ENCODE measurements at places on chromosomes 12 and 14.
A peak's percentile ranks its signal among the peaks of the same experiment; 100 is the strongest.

GRCh38 chr14:65297744-65298143, 114.8 kb upstream of the FUT8 start:
- DNase-seq, result no peak

- no peak for DNase-seq
Observed at GRCh38 chr12:125271892-125272291, 206.7 kb downstream of the AACS start.

DNA sequence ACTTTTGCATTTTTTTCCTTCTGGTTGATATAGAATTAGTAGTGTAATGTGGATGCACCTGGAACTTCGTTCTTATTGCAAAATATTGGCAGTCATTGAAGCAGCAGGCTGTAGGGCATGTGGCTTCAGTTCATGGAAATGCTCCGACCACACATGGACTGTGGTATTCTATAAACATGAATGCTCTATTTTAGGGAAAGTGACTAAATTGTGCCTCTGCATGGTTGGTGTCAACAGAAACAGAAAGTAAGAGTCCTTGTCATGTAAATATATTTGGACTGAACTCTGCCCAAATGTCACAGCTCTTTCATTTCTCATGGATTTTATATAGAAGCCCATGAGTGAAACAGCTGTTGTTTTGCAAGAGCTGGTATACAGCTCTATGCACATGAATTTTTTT, 917.0 kb downstream of the LRFN5 start:
- DNase-seq, result no peak

GRCh38 chr14:63890553-63890952, 37.7 kb downstream of the SYNE2 start:
- DNase-seq, result no peak

GRCh38 chr12:106118-106591, 39.6 kb downstream of the IQSEC3 start:
- no peak for DNase-seq

DNA sequence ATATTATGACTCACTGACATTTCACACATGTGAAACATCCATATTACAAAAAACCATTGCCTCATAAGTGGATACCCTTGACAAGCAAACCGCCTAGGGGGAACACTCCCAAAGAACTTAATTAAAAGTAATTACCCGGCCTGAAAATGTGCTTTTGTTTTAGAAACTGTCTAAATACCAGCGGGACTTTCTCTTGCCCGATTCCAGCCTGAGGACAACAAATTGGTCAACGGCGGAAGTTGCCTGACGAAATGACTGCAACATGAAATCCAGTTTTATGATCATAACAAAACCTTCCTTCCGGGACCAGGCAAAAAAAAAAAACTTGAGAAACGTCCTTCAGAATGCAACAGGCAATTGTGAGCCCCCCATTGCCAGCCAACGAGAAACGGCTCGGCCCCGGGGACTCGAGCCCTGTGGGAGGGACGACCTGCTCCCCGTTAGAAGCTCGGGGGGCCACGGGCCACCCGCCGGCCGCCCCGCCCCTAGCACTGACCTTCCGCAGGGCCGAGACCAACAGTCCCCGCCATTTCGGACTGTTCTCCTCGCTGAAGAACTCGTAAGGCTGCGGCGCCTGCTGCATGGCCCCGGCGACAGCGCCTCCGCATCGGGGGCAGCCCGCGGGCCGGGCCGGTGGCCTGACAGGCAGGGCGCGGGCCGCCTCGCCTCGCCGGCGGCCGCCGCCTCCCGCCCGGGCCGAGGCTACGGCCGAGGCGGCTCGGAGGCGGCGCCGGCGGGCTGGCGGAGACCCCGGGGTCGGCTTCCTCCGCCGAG, 490 bp downstream of the SOS2 start:
- DNase-seq, result peak; percentile 22

GRCh38 chr12:57129889-57130288, 1.6 kb downstream of the LRP1 start:
- DNase-seq, result no peak

GRCh38 chr12:127343940-127344339, 923.0 kb upstream of the TMEM132C start:
- DNase-seq, result no peak

DNA sequence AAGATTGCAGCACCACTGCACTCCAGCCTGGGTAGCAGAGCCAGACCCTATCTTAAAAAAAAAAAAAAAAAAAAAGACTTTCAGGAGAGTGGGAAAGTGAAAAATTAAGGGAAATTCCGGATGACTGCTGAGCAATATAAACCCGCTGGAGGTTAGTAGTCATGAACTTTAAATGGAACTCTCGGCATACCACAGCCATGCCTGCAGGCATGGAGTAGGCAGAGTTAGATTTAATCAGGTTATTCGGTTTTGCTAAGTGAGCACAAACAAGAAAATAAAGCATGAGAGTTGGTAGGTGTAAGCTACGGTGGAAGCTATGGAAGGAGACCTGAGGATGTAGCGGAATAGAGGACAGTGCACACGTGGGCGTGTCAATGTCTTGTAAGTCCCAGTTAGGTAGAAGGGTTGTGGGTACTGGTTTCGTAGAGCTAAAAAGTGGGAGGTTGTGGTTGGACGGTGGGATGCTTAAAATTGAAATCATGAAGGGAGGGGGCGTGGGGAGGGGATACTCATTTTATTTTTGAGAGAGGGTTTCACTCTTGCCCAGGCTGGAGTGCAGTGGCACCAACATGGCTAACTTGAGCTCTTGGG, 11.8 kb upstream of the TUBA1C start:
- no peak for DNase-seq

- no peak for DNase-seq
Observed at GRCh38 chr14:56805992-56806727, 4.1 kb downstream of the OTX2 start.

GRCh38 chr14:74975059-74975810, 19.8 kb upstream of the PGF start:
- DNase-seq, result no peak

DNA sequence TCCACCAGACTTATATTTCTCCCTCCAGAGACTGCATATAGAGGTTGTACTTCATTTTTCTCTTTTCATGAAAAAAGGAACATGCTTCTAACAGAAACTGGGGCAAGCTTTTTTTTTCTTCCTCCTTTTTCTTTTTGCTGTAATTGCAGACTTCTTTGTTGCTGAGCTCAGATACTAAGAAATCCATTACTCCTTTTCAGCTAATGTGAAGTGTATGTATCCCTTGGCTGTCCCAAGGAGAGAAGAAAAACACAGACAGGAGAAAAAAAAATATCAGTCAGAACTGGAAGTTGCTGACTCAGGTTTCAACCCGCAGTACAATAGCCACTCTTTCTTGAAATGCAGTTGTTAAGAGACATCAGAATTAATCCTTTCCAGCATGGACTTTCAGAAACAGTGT, 1248.4 kb downstream of the LRFN5 start:
- DNase-seq, result no peak

GRCh38 chr14:95495538-95496025, 20.9 kb downstream of the SYNE3 start:
- no peak for DNase-seq

- no peak for DNase-seq
Observed at GRCh38 chr12:77120156-77121085, 55.1 kb upstream of the E2F7 start.

GRCh38 chr12:70840656-70841350, 79.7 kb downstream of the PTPRR start:
- no peak for DNase-seq

DNA sequence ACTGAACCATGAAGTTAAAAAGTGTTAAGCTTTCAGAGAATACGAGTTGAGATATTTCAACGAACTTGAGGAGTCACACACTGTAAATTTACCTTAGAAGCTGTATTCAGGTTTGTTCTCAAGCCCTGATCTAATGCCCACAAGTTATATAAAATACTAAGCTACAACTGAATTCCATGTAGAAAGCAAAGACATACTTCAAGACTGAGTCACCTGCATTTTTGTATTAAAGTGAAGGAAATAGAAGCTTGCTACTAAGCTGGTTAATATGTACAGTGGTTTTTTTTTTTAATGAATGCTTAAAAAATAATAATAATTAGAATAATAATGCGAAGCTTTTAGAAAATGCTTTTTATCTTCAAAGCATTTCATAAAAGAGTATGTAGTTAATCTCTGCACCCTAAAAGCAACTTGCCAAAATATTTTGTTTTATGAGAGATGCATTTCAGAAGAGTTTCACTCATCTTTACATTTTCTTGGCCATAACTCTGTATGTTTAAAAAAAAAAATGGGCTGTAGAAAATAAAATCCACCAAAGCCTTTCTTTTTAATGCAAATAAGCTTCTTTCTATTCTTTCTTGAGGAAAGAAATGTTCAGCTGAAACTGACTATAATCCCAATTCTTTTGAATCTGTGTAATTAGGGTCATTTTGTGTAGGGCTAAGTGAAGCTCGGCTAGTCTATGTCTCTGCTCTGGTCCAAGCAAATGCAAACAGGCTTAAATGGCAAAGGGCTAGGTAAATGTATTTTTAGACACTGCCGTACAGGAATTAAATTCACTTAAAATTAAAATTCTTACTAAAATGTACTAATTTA, 1047.5 kb upstream of the FLRT2 start:
- no peak for DNase-seq

- no peak for DNase-seq
Observed at GRCh38 chr12:111406474-111407376, 1.0 kb downstream of the SH2B3 start.

DNA sequence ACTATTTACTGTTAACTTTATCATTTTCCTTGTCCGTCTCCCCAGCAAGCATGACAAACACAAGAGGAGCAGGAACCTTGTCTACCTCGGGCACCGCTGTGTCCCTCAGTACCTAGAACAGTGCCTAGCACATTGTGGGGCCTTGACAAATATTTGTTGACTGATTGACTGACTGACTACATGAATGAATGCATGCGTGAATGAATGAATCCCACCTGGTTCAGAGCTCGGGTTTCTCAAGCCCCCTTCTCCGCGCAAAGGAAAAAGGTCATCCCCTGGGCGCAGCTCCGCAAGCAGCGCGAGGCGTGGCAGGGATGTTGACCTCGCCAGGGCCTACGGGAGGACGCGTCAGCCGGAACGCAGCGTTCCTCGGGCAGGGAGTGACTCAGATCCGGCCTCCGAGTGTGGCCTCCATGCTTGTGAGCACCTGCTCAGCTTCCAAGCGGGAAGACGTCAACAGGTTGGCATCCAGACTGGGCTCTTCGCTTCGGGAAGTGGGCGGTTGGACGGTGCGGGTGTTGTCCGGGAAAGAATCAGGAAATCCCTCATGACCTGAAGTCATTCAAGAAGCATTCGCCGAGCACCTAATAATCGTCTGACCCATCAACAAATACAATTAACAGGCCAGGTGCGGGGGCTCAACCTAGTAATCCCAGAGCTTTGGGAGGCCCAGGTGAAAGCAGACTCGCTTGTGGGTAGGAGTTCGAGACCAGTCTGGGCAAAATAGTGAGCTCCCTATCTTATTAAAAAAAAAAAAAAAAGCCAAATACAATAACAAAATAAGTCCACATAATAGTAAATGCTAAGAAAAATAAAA, 13.9 kb upstream of the UBC start:
- DNase-seq, result no peak

DNA sequence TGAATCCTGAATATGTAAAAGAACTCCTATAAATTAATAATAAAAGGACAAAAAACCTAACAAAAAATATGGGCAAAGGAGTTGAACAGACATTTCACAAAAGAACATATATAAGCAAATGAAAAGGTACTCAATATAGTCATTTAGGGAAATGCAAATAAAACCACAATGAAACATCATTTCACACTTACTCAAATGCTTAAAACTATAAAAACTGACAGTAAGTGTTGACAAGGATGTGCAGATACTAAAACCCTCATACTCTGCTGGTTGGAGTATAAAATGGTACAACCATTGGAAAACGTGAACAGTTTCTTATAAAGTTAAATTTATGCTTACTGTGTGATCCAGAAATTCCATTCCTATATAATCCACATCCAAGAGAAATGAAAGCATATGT, 247.1 kb downstream of the GXYLT1 start:
- DNase-seq, result no peak

- no peak for DNase-seq
Observed at GRCh38 chr12:24535334-24536069, 413.4 kb downstream of the BCAT1 start.

DNA sequence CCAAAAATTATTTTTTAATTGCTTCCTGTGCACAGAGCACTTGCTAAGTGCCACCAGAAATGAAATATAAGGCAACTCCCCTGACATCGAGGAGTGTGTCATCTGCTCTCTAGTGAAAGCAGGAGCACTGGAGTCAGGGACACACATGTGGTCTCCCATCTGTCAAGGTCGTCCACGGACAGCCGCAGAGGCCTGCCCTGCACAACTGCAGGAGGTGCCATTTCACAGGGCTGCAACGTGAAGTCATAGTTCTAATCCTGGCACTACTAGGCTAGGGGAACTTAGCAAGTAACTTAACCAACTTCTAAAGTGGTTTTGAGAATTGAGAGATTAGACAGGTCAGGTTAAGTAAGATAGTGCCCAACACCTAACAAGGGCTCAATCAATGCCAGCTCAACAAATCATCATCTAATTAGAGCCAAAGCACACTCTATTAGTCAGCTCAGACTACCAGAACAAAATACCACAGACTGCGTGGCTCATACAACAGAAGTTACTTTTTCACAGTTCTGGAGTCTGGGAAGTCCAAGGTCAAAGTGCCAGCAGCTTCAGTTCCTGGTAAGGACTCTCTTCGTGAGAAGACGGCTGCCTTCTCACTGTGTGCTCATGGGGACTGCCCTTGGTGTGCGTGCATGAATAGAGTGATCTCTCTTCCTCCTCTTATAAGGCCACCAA, 30.7 kb downstream of the FOXN3 start:
- DNase-seq, result no peak

- DNase-seq, result no peak
Observed at GRCh38 chr12:94169966-94170689, 21.8 kb downstream of the PLXNC1 start.

DNA sequence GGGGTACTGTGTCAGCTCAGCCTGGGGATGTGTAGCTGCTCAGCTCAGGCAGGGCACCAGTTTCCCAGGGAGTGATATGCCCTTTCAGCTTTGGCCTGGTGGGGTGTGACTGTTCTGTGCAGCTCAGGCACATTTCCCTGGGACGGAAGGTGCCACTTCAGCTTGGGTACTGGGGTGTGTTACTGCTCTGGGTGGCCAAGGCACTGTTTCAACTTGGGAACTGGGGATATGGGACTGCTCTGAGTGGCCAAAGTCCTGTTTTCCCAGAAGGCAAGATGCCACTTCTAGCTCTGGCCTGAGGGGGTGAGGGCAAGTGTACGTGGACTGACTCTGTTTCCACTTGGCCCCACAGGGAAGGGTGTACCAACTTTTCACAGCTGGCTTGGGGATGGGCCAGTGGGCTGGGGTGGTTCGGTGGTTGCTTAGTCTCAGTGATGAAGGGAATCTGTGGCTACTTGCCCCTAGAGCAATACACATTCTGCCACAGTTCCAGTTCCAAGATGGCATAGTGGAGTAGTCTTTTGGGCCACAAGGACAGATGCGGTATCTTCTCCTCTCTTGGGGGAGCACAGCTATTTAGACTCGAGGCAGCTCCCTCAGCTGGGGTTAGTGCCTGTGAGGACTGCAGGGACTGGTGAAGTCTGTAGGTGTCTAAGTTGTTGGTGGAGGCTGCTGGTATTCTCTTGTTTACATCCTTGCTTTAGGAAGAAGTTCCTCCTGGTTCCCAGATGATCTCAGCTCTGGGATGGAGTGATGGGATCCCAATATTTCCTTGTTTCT, 26.4 kb downstream of the TBC1D15 start:
- DNase-seq, result no peak

- no peak for DNase-seq
Observed at GRCh38 chr12:2129076-2129475, 76.3 kb downstream of the CACNA1C start.
